ENCODE measurements at places on chromosomes 3 and 15. TPM values are rescaled to one million over a fixed set of nuclear protein-coding genes. Genes with fewer than 3 reads are reported as not detected.

The DNAJA4 gene
- 3.7 TPM for total RNA-seq

The AMIGO3 gene
- total RNA-seq, result 0.98 TPM

The RAP2B gene
- total RNA-seq, result 32.0 TPM

The SEMA3F gene
- 76.8 TPM for total RNA-seq

The THRB gene
- 0.33 TPM for total RNA-seq

The OXTR gene
- total RNA-seq, result 0.65 TPM

The ACVR2B gene
- total RNA-seq, result 3.6 TPM

The PLCB2 gene
- 1.1 TPM for total RNA-seq
